ENCODE measurements at places on chromosomes 12 and 14.

DNA sequence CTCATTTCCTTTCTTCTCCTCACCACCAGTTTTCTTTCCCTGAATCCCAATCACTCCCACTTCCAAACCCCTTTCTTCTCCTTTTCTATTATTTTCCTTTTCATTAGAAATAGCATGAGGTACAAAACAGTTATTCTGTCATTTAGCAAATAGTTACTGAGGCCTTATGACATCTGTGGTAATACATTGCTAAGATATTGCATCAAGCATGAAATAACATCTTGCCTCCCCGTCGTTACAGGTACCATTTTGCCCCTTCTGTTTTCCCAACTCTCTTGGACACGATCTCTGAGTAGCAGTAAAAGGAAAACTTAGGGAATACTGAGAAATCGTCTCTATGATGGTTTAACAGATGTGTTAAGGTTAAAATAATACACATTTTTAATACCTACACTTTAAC lies 175.8 kb upstream of the SOX5 start:
- DNase-seq = no peak

DNA sequence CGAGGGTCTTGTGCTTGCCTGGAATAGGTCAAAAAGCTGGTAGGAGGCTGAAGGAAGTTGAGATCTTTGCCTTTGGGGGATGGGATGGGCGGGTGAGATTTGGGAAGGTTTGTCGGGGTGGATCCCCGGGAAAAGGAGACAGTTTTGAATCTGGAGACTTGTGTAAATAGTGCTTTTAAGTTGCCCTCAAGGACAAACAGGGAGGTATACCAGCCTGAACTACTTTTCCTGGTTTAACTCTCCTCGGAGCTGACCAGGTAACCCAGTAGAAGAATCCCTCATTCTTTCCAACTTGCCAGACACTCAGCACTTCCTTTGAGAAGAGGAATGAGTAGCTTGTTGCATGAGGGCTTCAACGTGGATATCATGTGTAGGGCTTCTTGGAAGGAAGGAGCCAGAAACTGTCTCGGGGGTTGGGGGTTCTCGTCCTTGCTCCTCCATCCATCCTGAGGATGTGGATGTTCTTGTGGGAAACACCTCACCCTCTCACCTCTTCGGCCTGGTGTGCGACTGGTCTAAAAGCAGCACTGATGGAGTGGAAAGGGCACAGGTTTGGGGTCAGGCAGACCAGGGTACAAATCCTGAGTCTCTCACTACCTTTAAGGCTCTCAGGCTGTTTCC lies 1.9 kb downstream of the TEAD4 start:
- DNase-seq = no peak

DNA sequence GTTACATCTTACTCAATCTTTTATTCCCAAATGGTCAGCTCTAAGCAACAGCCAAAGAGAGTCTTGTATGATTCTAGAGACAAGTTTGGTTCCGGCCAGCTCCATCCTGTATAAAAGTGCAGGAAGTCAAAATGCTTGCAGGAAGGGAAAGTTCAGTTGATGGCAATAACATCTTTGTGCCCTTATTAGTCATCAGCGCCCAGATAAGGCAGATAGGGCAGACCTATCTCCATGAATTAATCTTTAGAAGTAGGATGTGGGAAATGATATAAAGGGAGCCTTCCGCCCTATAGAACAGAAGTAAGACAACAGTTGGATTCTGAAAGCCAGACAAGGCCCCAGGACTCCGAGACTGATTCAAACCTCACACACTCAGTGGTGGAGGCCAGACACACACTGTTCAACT lies 6.4 kb downstream of the GNS start:
- no peak for DNase-seq

GRCh38 chr12:122969676-122970075 lies 3.4 kb upstream of the ABCB9 start:
- no peak for DNase-seq

- DNase-seq = no peak
These were observed 63.7 kb upstream of the DNM1L start for GRCh38 chr12:32615441-32615840.

GRCh38 chr12:53169644-53170043 lies 10.9 kb upstream of the ZNF740 start:
- DNase-seq = no peak

DNA sequence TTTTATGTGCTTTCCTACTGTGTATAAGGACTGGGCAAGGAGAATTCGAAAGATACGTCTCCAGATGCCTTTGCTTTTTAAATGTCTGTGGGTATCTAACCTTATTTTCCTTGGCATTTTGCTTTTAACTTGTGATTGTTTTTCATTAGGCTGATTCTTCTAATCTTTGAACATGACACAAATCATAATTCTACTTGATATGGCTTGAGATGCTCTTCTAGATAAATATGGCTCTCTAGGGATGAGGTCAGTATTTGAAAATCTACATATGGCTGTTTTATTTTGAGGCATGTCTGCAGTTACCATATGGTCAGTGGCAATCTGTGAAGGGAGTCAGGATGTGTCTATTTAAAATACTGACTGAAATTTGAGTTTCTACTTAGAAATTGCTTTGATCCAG lies 139.2 kb downstream of the SLC2A13 start:
- DNase-seq = no peak

GRCh38 chr12:65663648-65664047 lies 160.6 kb upstream of the HMGA2 start:
- no peak for DNase-seq

- DNase-seq = no peak
These were observed 12.6 kb upstream of the EDDM3A start for GRCh38 chr14:20732979-20733635.

- no peak for DNase-seq
These were observed 307.7 kb downstream of the CCDC91 start for GRCh38 chr12:28497889-28498411.

GRCh38 chr14:33430414-33431035 lies 491.8 kb downstream of the NPAS3 start:
- no peak for DNase-seq

GRCh38 chr14:28467611-28468010 lies 299.0 kb upstream of the FOXG1 start:
- no peak for DNase-seq

DNA sequence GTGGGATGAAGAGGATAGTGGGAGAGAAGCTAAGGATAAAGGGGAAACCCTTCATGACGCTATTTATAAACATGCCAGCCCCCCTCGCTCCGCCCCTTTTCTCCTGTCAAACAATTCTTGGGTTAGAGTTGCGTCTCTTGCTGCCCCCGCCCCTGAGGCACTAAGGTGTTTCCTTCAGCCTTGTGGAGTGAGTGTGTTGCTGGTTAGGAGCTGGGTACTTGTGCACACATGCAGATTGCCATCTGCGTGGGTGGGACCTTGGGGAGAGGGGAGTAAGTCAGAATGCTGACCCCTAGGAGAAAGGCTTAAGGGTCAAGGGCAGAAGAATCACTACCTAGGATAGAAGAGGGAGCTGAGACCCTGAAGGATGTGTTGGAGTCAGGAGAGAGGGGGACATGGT lies 5.4 kb downstream of the FOXJ2 start:
- DNase-seq = no peak

Data from D341Med (cell line).